Smooth muscle cell of the umbilical artery (primary cell): ENCODE measurements at places on chromosomes 11 and 22. TPM values are rescaled to one million over a fixed set of nuclear protein-coding genes. Genes with fewer than 3 reads are reported as not detected.

CSNK1E gene
- 93.2 and 181 TPM in 2 replicates for total RNA-seq

LRFN4 gene
- total RNA-seq: 10.1 and 25.9 TPM in 2 replicates

MS4A7 gene
- total RNA-seq: not detected in 2 replicates

VWCE gene
- 1.6 and 1.8 TPM in 2 replicates for total RNA-seq

MRPL49 gene
- total RNA-seq: 44.0 and 47.2 TPM in 2 replicates

KCNC1 gene
- total RNA-seq: not detected in 2 replicates

CASP1 gene
- total RNA-seq: 8.8 and 14.8 TPM in 2 replicates

TRIM49 gene
- total RNA-seq: not detected in 2 replicates

SLC17A6 gene
- not detected in 2 replicates for total RNA-seq

PGR gene
- total RNA-seq: under 0.01 and 0.05 TPM in 2 replicates

HBD gene
- not detected in 2 replicates for total RNA-seq

PARVG gene
- 0.05 TPM in 1 of 2 replicates, not detected in the other for total RNA-seq

OR8D4 gene
- not detected in 2 replicates for total RNA-seq

SAA2 gene
- 0.30 TPM in 1 of 2 replicates, not detected in the other for total RNA-seq

NCF4 gene
- total RNA-seq: not detected in 2 replicates

KRTAP5-9 gene
- total RNA-seq: not detected in 2 replicates
